ENCODE measurements at places on chromosomes 2 and 18.

DNA sequence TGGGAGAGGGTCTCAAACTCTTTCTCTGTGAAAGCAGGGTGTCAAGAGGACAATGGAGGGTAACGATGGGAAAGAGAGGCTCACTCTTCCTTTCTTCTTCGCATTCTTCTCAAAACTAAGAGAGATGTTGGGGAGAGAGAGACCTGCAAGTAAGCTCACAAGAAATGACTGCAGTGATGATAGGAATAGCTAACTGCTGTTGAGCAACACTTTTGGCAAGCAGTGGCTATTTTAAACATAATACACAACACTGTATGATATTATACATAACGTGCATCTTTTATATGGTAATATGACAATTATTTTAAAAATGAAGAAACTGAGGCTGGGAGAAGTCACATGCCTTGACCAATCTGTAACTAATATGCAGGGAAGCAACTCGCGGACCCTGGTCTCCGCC is 247.5 kb downstream of the CMPK2 start:
- no peak for DNase-seq

- DNase-seq = no peak
These were observed 401.5 kb downstream of the CNTNAP5 start for GRCh38 chr2:124426625-124427024.

GRCh38 chr2:43798300-43798699 is 24.5 kb downstream of the DYNC2LI1 start:
- DNase-seq = no peak

- no peak for DNase-seq
These were observed 62.3 kb downstream of the PSMG2 start for GRCh38 chr18:12765126-12765525.

GRCh38 chr2:48165070-48165753 is 258.9 kb upstream of the FBXO11 start:
- no peak for DNase-seq

DNA sequence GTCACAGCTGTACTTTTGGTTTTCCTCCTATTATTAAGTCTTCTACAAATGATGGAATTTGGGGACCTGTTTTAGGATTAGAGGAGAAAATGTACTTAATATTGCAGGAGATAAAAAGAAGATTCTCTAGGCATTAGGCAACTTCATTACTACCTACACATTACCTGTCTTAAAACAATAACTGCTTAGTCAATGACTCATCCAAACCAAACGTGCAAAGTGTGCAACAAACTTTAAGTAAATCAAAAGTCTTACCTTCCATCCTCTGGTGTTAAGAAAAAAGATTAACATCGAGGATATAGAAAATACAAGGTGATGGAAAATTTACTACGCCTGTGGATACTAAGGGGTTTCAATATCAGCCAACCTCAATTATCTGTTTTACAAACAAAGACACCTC is 285.3 kb upstream of the KYNU start:
- DNase-seq = no peak

- DNase-seq = no peak
These were observed 1.0 kb downstream of the CYP1B1 start for GRCh38 chr2:38074764-38075506.

DNA sequence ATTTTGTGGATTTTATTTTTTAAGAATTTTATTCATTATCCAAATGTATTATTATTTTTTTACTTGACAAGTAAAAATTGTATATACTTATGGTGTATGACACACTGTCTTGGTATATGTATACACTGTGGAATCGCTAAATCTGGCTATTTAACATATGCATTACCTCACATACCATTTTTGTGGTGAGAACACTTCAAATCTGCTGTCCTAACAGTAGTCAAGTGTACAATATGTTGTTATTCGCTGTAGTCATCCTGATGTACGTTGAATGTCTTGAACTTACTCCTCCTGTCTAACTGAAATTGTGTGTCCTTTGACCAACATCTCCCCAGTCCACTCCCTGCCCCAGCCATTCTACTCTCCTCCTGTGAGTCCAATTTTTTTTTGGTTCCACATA is 153.2 kb upstream of the PTPRM start:
- no peak for DNase-seq

DNA sequence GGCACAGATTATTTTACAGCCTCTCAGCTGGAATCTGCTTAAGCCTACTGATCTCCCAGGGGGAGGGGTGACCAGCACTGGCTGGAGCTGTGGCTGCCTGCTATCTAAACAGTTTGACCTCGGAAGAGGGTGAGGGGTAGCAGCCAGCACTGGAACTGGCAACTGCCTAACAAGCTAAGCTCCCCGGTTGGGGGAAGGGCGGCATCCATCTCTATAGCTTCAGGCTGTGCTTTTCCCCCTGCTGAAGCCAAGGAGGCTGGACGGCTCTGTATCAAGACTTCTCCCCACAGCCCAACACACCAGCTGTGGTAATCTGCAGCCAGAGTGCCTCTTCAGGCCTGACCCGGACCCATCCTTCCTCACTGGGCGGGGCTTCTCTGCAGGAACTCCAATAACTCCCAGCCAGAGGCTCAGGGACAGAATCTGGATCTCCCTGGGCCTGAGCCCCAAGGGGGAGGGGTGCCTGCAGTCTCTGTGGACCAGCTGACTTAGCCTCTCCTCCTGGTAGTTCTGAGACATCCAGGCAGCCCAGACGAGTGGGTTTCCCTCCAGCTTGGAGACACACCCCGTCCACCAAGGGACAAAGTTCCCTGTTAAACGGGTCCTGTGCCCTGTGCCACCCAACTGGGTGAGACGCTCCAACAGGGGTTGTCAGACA is 560.2 kb downstream of the LRP1B start:
- no peak for DNase-seq

Measured in activated CD4-positive, alpha-beta T cell treated with anti-CD3 and anti-CD28 coated beads, Interleukin-2, amount 50 U/mL, for 48 hours (primary cell).